ENCODE measurements at places on chromosomes 4 and X.

DNA sequence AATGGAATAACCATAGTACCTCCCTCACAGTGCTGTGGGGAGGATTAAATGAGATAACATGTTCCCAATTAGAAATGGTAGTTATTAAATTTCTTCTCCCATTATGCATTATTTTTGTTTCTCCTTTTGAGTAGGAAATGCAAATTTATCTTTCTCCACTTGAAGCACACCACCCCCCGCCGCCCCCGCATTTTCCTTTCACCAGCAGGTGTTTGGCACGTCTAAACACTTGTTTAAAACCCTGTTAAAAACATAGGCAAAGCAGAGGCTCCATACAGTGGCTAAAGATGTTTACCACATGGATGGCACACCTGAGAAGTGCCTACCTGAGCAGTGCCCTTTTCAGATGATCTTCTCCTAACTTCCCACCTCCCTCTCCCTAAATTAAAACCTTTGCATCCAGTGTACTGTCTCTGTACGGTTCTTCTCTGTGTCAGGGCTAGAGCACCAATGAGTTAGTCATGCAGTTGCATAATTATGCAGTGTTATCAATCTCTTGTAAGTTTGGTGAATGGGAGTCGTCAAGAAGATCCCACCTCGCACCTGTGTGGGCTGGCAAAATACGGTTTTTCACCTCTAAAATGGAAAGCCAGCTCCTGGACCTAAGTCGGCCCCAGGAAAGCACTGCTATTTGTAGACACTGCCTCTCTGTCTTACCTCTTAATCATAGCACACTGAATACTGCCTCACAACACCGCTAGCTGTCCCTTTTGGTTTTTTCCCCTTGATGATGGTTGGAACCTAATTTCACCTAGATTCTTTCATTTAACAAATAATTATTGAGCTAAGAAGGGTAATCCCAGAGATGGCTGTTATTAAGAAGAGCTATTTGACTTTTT lies 122.0 kb downstream of the CT47B1 start:
- no peak for DNase-seq

DNA sequence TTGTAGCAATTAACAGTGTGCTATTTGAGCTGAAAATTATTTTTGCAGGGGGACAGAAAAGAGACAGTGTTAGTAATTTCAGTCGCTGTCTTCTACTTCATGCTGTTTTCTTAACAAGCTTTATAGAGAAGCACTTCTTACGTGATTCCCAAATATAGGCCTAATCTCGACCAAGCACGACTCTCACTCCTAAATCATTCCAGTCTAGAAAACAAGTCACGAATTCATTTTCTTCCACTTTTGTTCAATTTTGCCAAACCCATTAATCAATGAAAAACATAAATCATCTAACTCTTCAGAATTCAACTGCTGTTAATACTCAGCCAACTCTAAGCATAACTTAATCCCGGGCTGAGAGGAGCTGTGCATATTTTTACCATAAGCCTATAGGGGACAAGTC lies 21.0 kb upstream of the FHL1 start:
- DNase-seq = no peak

DNA sequence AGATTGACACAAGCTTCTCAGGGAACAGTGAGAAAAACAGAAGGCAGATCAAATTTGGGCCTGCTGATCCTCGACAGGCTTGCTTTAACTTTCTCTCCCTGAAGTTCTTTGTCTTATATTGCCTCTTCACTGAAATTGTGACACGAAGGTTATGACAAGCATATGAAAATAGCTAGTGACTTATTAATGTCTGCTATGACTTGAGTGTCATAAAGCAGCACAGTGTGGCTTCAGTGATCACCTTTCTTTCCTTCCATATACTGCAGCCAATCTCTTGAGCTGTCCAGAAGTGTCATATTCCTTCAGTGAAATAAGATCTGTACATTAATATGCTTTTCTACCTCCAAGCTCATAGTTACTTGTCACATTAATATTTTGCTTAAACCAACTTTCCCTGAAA lies 870.2 kb downstream of the C4orf33 start:
- DNase-seq = no peak

DNA sequence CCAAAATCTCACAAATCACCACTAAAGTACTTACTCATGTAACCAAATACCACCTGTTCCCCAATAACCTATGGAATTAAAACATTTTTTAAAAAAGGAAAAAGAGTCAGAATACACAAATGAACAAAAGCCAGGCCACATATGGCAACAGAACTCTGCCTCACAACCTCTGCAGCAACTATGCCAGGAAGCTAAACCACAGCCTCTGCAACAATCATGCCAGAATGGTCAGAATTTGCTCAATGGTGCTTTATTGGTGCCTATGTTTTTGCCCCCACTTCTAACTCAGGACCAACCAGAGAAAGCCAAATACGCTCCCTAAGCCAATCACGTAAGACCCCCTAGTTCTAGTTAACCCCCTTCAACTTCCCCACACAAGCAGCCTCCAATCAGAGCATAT lies 69.6 kb downstream of the HOPX start:
- DNase-seq = no peak

DNA sequence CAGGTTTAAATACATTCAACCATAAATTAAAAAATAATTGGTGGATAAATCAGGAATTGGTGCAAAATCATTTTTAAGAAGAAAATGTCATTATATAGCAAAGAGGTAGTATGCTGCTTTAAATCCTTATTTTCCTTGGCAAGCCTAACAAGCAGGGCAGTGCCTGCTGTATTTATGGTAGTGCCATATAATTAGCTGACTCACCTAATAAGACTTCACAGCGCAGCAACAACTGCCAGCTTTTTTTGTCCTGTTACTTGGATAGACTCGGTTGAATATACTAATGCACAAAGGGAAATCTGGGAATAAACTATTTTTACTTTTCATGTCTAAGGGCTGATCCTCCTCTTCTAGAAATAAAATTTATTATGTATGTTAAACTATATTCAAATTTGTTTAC lies 99.1 kb downstream of the SNCA start:
- no peak for DNase-seq

GRCh38 chr4:4990329-4990728 lies 28.9 kb downstream of the CYTL1 start:
- no peak for DNase-seq

Data from memory B cell (primary cell).